ENCODE measurements at places on chromosomes 6 and 20. TPM values are rescaled to one million over a fixed set of nuclear protein-coding genes. Genes with fewer than 3 reads are reported as not detected.
A peak's percentile ranks its signal among the peaks of the same experiment; 100 is the strongest.

- no peak for DNase-seq
Observed at GRCh38 chr6:155265843-155266535, 2.2 kb downstream of the CLDN20 start.

DNA sequence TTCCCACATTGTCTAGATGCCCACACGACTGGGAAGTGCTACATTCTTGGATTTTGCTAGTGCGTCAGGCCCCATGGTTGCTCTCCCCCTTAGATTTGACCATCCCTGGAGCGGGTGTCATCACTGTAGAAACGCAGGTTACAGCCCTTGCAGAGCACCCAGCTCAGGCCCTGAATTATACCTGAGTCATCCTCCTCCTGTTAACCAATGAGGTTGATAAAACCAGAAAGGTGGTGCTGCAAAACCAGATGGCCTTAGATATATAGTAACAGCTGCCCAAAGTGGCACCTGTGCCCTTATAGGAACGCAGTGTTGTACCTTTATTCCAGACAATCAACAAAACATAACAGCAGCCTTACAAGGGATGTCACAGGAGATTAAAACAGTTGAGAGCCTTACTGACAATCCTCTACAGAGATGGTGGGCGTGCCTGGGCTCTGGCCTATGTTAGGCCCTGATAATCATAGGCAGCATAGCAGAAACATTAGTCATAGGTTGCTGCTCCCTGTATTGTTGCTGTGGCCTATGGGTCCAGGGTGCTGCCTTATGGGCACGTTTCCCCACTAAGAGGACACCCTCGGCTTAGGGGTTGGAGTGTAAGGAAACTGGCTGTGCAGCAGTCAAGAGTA, 33.6 kb upstream of the HSF2 start:
- DNase-seq: no peak

Gene TRIM15
- not detected for total RNA-seq

DNA sequence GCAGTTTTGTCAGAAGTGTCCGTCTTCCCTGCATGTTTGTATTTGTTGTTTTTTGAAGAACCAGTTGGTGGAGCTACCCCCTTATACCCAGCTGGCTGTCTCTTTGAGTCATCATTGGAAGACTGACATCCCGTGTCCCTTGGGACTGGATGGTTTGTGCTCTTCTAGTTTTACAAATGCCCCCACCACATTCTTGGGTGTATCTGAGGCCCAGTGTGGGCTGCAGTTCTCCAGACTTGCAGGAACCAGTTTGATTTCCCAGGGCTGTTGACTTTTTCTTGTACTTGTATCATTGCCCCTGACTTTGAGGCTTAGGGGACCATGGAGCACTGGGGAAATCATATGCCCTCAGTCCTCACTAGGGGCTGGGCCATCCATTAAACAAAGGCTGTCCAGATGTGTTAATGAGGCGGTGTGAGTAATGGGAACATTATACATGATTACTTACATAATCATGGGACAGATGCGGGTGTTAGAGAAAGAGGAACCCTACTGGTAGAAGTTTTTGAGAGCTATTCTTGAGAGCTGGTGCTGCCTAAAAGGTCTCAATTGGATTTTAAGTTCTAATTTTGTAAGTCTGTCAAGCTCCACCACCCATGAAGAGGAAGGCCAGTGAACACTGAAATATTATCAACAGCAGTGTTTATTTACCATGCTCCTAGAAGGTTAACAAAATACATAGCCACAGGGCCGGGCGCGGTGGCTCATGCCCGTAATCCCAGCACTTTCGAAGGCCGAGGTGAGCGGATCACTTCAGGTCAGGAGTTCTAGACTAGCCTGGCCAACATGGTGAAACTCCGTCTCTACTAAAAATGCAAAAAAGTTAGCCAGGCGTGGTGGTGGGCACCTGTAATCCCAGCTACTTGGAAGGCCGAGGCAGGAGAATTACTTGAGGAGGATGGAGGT, 8.5 kb downstream of the JARID2 start:
- DNase-seq: no peak

GRCh38 chr6:134472661-134473060, 154.7 kb upstream of the SGK1 start:
- no peak for DNase-seq

Gene RRP36
- total RNA-seq: 53.1 TPM

- no peak for DNase-seq
Observed at GRCh38 chr6:11785415-11785773, 6.8 kb upstream of the ADTRP start.

Gene NHLRC1
- 2.5 TPM for total RNA-seq

GRCh38 chr6:209432-210103, 82.7 kb upstream of the DUSP22 start:
- no peak for DNase-seq

DNA sequence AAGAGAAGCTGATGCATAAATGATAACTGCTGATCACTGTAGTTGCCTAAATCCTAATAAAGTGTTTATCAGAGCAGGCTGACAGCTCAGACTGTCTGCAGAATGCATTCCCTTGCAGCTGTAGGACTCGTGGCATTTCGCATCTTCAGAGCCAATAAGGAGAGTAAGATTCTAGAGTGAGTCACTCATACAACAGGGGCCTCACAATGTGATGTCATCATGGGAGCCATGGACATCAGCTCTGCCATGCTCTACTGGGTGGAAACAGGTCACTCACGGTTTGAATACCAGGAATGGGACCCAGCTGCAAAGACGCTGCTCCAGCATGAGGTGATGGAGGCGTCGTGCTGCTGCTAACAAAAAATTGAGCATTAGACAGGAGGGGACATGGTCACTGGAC, 7.4 kb downstream of the FAM209B start:
- no peak for DNase-seq

DNA sequence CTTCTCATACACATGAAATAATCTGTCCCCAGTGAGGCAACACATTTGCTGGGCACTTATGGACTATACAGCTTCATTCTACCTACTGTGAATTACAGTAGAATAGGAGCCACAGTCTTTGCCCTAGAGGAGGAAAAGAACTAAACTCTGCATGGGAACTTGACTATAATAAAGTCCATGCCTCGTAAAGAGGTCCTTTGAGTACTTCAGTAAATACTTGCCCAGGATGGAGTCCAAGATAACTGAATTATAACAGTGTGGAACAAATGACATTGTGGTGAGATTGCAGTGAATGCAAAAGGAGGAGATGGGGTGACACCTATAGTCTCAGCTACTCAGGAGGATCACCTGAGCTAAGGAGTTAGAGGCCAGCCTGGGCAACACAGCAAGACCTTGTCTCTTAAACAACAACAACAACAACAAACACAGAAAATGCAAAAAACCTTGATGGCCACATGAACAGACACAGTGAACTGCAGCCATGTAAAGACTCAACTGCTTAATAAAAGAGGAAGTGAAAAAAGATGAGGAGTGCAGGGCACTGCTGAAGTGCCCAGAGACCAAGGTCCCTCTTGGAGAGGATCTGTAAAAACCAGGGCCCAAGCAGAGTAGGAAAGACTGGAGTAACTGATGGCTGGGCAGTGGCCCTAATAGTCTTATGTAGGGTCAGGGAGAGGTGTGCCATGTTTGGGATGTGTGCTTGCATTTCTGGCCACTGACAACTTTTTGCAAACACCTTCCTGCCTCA, 3.7 kb downstream of the MRPS18A start:
- no peak for DNase-seq

DNA sequence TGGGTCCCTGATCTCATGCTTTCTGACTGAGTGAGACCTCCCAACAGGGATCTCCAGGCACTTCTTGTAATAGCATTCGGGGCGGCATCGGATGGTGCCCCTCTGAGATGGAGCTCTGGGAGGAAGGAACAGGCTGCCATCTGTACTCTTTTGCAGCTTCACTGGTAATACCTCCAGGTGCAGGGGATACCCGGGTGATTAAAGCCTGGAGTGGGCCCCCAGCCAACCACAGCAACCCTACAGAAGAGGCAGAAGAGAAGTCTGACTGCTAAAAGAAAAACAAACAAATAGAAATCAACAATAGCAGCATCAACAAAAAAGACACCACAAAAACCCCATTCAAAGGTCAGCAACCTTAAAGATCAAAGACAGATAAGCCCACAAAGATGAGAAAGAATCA, 19.1 kb upstream of the PGK2 start:
- DNase-seq: no peak

GRCh38 chr6:112486454-112486853, 139.3 kb downstream of the RFPL4B start:
- DNase-seq: peak; percentile 35

DNA sequence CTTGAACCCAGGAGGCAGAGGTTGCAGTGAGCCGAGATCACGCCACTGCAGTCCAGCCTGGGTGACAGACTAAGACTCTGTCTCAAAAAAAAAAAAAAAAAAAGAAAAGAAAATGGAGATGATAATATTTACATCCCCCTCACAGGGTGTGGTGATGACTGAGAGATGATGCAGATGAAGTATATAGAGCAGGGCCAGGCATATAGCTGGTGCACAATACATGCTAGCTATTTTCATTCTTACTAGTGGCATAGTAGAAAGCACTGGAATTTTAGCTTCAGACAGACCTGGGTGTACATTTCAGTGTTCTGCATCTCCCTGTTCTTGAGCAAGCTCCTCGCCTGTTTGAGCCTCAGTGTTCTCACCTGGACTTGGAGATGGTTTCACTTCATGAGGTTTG, 36.9 kb downstream of the CEBPB start:
- DNase-seq: no peak

Gene MAN1A1
- 34.9 TPM for total RNA-seq

Gene KCTD20
- 59.2 TPM for total RNA-seq

Gene TAGAP
- 0.66 TPM for total RNA-seq

Gene TCP11
- 0.44 TPM for total RNA-seq

Gene MYH7B
- 21.7 TPM for total RNA-seq

Gene HLA-DPB1
- 12.1 TPM for total RNA-seq

Gene MYT1
- total RNA-seq: 0.09 TPM

DNA sequence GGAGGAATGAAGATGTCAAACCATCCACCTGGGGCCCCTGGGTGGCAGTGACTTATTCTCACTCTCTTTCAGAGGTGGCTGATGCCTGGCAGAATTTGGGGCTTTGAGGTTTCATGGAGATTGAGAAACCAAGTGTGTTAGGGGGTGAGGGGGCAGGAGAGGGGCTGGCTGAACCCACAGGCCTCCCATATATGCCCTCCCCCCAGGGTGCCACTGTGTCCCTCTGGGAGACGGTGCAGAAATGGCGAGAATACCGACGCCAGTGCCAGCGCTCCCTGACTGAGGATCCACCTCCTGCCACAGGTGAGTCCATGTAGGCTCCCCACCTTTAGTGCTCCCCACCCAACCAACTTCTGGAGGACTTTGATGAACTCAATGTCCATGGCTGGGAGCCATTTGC, 7.6 kb downstream of the GLP1R start:
- DNase-seq: no peak

DNA sequence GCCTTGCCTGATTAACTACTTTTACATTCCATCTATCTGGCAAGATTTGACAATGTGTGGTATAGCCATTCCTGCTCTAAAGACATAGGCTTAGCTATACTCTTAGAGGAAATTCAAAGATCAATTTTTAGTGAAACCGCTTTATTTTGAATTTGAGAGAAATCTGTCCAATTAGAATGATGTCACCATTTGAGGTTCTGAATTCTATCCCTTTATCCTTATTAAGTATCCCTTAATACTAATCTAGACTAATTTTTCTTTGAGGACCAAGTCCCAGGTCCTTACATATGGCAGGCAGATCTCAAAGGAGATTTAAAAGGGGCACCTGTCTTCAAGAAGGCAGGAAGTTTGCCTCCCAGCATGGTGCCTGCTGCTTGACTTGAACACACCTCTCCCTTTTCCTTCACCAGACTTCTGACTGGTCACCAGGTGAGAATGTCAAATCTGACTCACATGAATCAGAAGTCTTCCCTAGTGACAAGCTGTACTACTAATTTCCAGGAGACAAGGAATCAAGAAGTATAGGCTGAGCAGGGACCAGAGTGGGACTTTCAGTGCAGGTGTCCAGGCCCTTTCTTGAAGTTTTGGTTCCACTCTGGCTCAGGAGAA, 15.0 kb upstream of the MRAP2 start:
- no peak for DNase-seq

Gene BPIFB1
- not detected for total RNA-seq

GRCh38 chr6:12679341-12679740, 37.2 kb upstream of the PHACTR1 start:
- DNase-seq: no peak

Gene FGD2
- 4.1 TPM for total RNA-seq

GRCh38 chr6:20936949-20937348, 402.7 kb downstream of the CDKAL1 start:
- no peak for DNase-seq

Gene FRS3
- 3.5 TPM for total RNA-seq

GRCh38 chr20:9884061-9884460, 45.2 kb upstream of the PAK5 start:
- DNase-seq: no peak

Gene TINAG
- 0.04 TPM for total RNA-seq

DNA sequence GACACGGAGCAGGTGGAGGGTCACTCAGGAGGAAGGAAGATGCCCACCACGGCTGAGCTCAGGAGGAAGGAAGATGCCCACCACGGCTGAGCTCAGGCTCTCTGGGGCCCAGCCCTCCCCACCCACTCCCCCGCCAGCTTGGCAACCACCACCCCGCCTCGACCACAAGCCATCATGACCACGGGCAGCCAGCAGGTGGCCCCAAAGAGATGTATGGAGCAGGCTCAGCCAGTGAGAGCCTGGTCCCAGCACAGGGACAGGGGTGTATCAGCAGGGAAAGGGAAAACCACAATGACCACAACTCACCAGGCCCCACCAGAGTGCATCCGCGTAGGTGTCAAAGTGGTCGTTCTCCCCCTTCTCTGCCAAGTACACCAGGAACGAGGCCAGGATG, 30.4 kb downstream of the KCNQ2 start:
- no peak for DNase-seq

Data from muscle of leg (tissue), 16 donors.